ENCODE measurements at places on chromosomes 1 and 21.

GRCh38 chr21:36749935-36750575 lies 51.1 kb downstream of the SIM2 start:
- DNase-seq = no peak

GRCh38 chr1:108117945-108118902 lies 81.9 kb downstream of the SLC25A24 start:
- no peak for DNase-seq

DNA sequence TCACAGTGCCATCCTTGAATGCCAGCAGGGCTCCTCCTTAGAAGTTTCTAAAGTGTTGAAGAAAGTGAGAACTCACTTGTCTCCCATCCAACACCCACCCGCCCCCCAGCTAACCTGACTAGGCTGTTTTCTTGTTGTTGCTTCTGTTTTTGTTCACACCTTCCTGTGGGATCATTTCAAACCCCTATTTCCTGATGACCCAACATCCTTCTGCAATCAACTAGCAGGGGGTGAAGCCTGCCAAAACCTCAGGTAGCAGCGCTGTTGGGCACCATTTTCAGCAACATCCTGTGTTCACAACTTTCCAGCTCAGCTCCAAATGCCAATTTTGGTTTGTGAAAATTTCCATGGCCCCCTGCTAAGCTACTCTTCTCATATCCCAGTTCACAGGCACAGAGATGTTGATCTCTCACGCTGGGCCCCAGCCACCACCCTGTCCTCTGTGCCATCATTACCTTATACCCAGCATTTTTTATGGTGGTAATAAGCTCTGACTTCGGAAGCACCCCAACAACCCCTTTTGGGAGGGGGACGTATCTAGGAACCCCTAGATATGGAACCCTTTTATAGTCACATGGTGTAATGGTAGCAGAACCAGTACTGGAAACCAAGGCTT lies 41.4 kb downstream of the CDC7 start:
- no peak for DNase-seq

- no peak for DNase-seq
Measured at GRCh38 chr1:164982545-164982944, 374.0 kb downstream of the LMX1A start.

DNA sequence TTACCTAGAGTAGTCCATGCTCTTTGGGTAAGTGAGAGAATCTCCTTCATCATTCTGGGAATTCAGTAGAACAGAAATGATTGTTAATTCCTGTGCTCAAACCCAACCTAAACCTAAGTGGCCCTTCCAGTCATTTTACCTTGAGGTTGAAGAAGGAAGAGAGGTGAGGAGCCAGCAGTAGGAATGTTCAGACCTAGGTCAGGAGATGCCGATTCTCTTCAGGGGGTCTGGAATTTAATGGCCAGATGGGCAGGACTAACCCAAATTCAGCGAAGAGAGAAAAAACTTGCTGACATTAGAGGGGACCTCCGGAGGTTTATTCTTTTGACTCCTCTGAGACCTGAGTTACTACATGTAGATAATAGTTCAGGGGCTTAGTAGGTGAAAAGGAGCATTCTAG lies 16.5 kb upstream of the OR2B11 start:
- DNase-seq = no peak

GRCh38 chr1:227433663-227434341 lies 115.5 kb upstream of the CDC42BPA start:
- no peak for DNase-seq

- no peak for DNase-seq
Measured at GRCh38 chr1:57553666-57554065, 129.8 kb upstream of the DAB1 start.

GRCh38 chr1:36766481-36766880 lies 267.8 kb downstream of the GRIK3 start:
- no peak for DNase-seq

- DNase-seq = no peak
Measured at GRCh38 chr1:93581917-93582850, 99.5 kb downstream of the BCAR3 start.

DNA sequence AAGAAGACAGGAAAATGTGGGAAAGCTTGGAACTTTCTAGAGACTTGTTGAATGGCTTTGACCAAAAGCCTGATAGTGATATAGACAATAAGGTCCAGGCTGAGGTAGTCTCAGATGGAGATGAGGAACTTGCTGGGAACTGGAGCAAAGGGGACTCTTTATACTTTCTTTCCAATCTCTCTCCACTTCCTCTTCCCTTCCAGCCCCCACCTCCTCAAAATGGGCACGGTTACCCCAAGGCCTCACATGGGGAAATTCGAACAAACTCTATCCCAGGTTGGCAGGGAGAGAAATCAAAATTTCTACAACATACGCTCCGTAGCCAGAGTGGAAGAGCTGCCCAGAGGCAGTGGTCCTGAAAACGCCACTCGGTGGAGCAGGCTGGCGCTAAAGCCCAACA lies 15.2 kb downstream of the PPT1 start:
- no peak for DNase-seq

GRCh38 chr1:36913016-36913415 lies 121.3 kb downstream of the GRIK3 start:
- no peak for DNase-seq

DNA sequence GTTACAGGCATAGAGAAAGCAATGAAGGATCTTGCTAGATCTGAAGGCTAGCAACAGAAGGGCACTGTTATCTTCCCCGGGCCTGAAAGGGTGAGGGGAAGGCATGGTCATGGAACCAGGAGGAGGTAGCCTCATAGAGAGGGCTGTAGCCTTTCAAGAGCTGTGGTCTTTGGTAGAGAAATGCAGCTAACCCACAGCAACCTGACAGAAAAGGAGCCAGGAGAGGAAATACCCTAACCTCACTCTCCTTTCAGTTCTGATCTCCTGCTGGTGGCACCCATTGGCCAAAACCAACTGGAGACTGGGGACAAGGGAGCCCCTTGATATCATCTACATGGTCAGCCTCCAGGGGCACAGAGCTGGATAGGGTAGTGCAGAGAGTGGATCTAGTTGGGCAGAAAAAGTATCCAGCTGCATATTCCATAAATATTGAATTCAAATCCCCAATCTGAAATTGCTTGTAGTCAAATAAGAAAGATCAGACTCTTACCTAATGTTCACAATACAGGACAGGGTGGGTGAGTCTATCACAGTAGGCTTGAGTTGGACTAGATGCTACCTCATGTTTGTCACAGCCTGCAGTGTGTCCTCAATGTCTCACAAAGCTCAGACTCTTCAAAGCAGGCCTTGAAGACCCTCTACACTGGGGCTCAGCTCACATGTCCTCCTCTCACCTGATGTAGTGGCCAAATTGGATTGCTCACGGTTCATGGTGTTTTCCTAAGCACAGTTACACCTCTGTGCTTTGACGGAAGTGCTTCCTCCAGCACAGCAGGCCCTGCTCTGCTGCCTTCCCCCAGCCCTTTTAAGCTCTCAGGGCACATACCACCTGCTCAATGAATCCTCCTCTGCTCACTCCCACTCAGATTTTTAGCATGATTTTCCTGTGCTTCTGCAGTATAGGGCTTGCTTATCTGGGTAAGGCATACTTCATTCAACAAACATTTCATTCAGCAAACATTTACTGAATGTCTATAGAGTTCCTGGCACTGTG lies 74.1 kb upstream of the JUN start:
- DNase-seq = no peak

- DNase-seq = peak; percentile 8
Measured at GRCh38 chr1:193031431-193031830, 27.7 kb downstream of the UCHL5 start.

DNA sequence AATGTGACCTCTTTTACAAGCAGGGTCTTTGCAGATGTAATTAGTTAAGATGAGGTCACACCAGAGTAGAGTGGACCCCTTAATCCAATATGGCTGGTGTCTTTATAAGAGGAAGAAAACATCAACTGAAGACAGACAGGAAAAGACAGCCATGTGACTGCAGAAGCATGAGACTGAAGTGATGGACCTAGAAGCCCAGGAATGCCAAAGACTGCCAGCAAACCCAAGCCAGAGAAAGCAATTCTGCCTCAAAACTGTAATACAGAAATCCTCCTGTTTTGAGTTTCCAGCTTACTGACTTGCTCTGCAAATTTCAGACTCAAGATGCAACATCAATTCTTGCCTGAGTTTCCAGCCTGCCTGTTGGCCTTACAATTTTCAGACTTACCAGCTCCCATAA lies 17.3 kb downstream of the ENAH start:
- no peak for DNase-seq

DNA sequence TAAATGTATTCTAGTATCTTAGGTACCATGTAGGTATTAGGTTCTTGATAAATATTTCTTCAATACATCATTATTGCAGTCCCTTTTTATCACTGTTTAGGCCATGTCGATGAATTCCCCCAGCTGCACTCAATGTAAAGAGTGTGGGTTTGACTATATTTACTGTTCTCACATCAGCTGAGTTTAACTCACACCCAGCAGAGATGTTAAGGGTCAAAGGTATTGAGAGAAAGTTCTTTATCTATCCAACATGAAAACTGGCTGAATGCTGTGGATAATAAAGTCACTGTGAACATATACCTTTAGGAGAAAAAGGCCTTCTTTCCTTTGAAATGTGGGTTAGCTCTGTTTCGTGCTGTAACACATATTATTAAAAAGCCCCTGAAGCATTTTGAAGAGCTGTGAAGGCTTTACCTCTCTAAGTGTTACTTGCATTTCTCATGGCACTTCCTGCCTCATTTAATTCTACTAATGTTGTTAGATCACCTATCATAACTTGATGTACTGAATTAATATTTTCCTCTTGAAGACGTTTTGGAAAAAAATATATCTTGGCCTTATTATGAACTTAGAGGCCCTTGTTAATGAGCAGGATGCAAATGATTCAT lies 19.1 kb upstream of the LYST start:
- DNase-seq = no peak

DNA sequence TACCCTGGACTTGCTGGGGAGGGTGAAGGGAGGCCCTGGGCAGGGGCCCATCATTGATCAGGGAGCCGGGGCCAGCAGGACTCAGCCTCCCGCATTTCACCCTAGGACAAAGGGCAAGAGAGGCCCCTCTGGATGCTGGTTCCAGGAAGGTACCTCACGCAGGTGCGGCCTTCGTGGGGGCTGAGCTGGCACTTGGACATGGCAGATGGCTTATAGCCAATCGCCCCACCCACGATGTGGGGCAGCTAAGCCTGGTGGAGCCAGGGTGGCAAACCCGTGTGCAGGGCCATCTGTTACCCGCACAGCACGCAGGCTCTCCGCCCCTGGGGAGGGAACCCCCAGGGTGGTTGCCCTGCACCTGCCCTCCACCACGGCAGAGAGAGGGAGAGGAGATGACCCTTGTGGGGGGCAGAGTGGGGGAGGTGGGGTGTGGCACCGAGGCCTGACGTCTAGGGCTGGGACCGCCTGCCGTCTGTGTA lies 2.5 kb downstream of the TFF3 start:
- DNase-seq = no peak

GRCh38 chr1:232554409-232554808 lies 75.5 kb downstream of the SIPA1L2 start:
- no peak for DNase-seq

DNA sequence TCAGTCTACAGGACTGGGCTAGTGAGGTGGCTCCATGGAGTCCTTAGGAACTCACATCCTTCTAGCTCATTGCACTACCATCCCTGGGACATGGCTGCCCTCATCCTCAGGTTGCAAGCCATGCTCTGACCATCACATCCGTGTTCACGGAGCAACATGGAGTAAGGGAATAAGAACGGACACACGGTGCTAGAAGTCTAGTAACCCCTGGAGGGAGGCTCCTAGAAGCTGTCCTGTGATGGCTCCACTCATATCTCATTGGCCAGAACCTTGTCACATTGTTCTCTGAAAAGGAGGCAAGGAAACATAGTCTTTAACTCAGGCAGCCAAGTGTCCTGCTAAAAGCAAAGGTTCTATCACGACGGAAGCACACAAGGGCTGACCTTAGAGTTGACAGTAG lies 3.9 kb downstream of the MRAP start:
- DNase-seq = no peak

DNA sequence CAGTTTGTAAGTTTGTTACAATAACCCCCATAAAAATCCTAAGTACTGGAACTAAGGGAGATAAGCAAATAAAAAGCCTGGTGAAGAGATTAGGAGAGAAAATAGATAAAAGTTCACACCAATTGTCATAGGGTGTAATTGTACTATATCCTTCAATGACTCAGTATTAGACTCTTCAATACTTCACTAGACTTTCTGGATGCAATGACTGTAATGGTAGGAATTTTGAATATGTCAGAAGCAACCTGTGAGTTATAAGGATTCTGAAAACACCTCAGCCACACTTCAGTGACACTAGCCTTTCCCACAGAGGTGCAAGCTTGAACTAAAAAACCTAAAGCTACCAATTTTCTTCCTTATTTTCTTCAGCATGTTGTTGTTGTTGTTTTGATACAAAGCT lies 147.9 kb downstream of the PTGER3 start:
- no peak for DNase-seq

DNA sequence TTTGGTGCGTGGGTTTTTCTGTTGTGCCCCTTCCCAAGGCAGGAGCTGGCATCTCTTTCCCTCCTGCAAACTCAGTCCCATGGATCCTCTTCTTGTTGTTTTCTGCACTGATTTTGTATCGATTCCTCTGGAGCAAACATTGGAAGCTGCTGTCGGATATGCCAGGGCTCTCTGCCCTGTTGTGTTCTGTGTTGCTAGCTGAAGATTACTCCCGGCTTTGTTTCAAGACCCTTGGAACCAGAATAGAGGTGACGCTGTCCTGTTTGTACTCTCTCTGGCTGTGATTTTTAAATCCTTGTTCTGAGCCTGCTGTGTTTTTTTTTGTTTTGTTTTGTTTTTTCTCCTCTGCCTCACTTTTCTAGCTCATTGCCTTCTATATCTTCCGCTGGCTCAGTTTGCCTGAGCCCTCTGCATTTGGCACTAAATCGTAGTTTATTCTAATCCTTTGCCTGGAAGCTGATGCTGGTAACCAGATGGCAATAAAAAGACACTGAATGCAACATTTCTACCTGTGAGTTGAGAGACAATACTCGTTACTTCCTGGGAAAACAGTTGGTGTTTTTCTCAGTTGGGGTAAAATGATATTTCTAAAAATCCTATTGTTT lies 67.0 kb downstream of the BACH1 start:
- DNase-seq = no peak

DNA sequence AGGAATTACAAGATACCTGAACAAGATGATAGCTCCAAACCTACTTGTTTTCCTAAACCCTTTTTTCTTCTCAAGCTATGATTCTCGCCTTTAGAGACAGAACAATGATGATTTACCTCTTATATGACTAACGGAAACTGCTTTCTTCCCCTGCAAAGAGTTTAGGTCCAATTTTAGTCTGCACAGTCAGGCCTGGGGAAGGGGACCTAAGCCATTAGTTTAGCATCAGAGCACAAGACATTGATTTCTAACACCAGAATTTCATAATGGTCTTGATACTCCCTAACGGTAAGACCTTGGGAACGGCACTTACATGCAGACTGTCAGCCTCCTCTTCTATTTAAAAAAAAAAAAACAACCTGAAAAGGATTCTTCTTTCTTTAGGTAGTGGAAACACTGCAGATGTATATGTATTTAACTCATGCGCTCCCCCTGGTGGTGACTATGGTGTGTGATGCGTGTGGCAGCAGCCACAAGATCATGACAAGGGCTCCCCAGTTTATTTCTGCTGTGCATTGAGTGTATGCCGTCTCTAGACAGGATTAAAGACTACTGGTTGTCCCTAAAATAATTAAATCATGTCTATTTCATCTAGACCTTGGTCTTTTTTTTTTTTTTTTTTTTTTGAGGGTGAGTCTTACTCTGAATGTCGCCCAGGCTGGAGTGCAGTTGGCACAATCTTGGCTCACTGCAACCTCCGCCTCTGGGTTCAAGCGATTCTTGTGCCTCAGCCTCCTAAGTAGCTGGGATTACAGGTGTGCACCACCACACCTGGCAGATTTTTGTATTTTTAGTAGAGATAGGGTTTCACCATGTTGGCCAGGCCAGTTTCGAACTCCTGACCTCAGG lies 37.3 kb upstream of the TMEM222 start:
- DNase-seq = peak; percentile 67

Data from H4 (cell line).